ENCODE measurements at places on chromosomes 16 and 17. TPM values are rescaled to one million over a fixed set of nuclear protein-coding genes. Genes with fewer than 3 reads are reported as not detected.
A peak's percentile ranks its signal among the peaks of the same experiment; 100 is the strongest.

Gene DHRS13
- 2.4 TPM for total RNA-seq

Gene CBX2
- total RNA-seq = 3.9 TPM

Gene LGALS9B
- total RNA-seq = not detected

Gene DNASE1L2
- total RNA-seq = 0.44 TPM

Gene TAT
- total RNA-seq = not detected

Gene MYH2
- total RNA-seq = not detected

Gene SCARF1
- 30.6 TPM for total RNA-seq

Gene POLG2
- total RNA-seq = 10.9 TPM

Gene PIGQ
- 60.5 TPM for total RNA-seq

Gene MYH3
- 5.9 TPM for total RNA-seq

Gene WNK4
- 15.6 TPM for total RNA-seq

Gene LPO
- total RNA-seq = not detected

Gene CTRB1
- 0.59 TPM for total RNA-seq

Gene TLCD2
- 11.1 TPM for total RNA-seq

Gene NLRC3
- total RNA-seq = 0.66 TPM

Gene RNF227
- total RNA-seq = 41.2 TPM

DNA sequence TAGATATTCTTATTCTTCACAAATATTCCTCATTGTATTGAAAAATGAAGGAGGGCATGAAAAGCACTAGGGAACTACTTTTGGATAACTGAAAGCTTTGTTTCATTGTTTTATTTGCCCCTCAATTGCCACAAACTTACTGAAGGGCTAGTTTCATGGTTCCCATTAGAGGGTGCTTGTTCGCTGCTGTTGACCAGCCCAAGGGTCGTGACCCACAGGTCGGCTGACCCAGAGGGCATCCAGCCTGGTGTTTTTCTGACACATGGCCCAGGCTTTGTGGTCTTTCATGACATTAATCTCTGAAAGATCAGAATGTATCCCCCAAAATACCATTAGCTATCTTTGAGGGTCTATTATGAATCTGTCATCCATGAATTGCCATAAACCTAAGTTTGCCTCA, 30.0 kb downstream of the DGKE start:
- no peak for DNase-seq

GRCh38 chr16:1257561-1258224, 1.8 kb downstream of the TPSD1 start:
- DNase-seq = no peak

DNA sequence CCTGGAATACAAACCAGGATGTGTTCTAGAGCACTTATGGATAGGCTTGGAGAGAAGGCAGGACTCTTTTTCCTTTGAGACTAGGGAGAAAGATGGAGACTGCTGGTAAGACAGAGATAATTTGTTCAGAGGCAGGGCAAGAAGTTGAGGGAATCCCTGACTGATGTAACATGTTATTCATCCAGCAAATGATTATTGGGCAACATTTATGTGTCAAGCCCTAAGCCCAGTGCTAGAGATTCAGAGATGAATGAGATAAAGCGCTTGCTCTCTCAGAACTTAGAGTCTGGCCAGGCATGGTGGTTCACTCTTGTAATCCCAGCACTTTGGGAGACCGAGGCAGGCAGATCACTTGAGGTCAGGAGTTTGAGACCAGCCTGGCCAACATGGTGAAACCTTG, 47.8 kb upstream of the NUFIP2 start:
- DNase-seq = no peak

DNA sequence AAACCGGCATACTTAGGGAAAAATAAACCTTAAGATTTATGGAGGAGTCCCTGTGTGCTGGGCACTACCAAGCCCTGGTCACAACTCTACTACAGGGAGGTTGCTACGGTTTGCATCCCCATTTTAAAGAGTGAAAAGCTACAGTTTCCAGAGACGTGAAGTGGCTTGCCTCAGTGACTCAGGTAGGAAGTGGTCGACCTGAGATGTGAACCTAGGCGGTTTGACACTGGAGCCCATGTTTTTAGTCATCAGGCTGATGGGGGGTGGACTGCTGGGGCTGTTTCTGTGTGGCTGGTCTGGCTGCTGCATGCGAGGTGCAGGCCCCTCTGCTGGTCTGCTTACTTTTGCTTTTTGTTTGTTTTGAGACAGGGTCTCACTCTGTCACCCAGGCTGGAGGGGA, 6.6 kb downstream of the COX6A2 start:
- DNase-seq = no peak

DNA sequence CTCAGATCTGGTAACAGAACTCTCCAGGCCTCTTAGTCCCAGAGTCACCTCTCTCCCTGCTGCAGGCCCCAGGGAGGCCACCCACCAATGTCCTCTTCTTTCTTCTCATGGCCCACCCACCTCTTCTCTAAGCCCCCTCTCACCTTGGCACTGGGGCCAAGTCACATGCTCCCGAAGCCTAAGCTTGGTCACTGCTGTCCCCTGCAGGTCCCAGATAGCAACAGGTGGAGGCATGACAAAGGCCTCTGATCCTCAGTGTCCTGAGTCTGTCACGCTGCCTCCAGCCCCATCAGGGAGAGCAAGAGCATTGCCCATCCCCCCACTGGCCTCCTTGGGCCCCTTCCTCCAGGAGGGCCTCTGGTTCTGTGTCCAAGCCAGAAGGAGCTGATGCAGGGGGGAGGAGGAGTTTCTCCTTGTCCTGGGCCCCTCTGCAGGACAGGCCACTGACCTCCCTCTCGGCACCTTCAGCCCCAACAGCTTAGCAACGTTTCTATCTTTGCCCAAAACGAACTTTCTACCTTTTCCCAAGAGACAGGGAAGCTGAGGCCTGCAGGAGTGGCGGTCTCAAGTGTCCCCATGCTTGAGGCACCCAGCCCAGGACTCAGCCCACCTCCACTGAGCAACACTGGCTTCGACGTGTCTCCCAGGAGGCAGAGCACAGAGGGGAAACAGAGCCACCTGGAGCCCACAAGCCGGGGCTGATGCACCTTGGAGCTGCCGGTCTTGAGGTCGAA, 8.6 kb downstream of the P2RX1 start:
- DNase-seq = no peak

- DNase-seq = no peak
Observed at GRCh38 chr16:31184888-31185287, 4.9 kb downstream of the FUS start.

GRCh38 chr17:51397361-51398127, 137.2 kb downstream of the UTP18 start:
- no peak for DNase-seq

GRCh38 chr16:83732536-83732935, 75.2 kb upstream of the HSBP1 start:
- DNase-seq = no peak

- no peak for DNase-seq
Observed at GRCh38 chr16:48632137-48632774, 22.3 kb upstream of the N4BP1 start.

DNA sequence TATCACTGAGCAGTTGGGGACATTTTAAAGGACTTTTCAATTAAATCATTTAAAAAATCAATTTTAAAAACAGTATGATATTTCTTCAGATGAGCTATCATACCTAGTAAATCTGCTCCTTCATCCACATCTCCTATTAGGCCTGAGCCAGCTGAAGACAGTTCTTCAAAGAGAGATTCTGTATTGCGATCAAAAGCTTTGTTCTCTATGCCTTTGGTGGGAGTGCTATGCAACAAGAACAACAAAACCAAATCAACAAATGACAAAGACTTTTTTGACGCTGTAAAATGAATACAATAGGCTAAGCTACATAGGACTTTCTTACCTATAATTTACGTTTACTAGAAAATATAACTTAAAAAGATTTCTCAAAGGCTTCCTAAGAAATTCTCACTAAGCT, 106.5 kb downstream of the SPAG9 start:
- DNase-seq = no peak

DNA sequence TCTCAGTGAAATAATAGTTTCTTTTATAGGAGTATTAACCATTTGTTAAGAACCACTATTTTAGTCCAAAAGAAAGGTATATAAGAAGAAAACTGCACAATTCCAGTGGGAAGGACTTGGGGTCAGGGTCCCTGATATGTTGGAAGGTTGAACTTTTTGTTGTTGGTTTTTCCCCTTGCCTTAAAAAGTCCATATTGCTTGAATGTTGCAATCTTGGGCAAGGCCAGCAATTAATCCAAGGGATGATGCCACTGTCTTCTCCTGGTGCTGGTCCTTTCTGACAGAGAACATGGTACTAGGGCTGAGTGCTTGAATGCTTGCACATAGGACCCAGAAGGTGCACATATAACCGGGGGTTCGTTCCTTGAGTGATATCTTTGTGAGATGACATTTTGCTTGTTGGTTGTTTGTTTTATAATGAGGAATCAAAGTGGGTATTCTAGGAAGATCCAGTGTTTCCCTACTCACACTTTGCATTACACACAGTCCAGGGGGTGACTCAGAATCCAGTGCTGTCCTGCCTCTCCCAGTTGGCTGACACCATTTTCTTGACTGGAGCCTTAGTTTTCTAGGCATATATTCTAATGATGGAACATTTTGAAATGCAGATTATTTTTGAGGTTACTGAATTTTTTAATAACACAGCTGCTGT, 54.9 kb downstream of the SIAH1 start:
- no peak for DNase-seq

- no peak for DNase-seq
Observed at GRCh38 chr17:30393491-30393890, 14.8 kb downstream of the CPD start.

GRCh38 chr17:47630614-47631013, 19.1 kb upstream of the KPNB1 start:
- no peak for DNase-seq

DNA sequence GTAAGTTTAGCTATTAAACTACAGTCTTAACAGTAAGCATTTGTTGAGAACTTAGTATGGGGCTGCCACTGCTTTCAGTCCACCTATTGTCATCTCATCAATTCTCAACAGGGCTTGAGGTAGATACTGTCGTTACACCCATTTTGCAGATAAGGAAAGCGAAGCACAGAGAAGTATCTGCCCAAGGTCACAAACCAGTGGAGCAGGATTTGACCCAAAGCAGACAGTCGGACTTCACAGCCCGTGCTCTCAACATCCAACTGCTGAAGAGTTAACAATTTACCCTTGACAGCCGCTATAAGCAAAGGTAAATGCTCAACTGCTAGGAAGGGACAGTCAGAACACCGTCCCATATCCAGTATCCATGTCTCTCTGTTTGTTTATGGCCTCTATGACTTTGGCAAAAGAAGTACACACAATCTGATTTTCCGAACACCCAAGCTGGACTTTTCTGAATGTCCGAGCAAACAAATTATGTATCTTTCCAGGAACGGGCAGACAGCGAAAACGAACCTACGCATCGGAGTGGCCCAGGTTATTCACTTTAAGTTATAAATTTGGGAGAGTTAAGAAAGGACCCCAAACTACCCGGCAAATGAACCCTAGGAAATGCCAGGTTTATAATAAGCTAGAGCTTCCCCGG, 1.2 kb downstream of the SIAH1 start:
- DNase-seq = peak; percentile 25

DNA sequence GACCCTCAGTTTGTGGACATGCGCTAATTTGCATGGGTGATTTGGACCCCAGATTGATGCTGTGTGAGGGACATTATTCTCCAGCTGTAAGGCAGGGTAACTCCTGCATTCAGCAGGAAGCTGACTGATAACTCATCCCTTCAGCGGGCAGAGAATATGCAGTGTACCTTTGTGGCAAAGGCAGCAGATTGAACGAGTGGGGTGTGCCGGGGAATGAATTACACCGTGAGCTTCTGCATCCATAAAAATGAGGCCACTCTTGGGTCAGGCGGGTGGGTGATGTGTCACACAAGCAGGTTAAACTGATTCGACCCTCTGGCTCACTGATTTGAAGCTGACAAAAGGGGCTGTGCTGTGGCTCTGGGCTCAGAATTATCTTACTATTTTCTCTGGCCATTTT, 128.9 kb upstream of the PMFBP1 start:
- DNase-seq = no peak

DNA sequence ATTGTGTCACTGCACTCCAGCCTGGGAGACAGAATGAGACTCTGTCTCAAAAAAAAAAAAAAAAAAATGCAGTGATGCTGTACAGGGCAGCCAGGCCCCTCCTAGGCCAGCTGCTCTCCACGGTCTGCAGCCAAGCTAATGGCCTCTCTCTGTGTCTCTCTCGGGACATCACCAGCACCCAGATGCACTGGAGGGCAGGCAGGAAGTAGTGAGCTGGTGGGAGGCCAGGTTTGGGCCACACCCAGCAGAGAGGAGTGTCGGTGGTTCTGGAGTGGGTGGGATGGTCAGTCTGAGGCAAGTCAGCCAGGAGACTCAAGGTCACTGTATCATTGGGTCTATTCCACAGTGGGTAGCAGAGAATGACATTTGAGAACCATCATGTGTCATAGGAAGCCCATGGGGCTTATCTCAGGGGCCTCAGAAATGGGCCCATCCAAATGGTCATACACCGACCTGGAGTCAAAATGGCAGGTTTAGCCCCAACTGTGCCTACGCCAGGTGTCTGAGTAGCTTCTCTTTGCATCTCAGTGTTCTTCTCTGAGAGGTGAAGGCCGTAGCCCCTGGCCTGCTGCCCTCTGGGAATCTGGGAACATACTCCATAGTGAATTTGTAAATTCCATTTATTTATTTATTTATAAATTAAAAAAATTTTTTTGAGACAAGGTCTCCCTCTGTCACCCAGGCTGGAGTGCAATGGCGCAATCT, 22.7 kb downstream of the WNT9B start:
- DNase-seq = no peak

- DNase-seq = no peak
Observed at GRCh38 chr16:50195276-50195675, 42.2 kb downstream of the TENT4B start.

- no peak for DNase-seq
Observed at GRCh38 chr17:42414704-42415409, 8.2 kb downstream of the CAVIN1 start.

DNA sequence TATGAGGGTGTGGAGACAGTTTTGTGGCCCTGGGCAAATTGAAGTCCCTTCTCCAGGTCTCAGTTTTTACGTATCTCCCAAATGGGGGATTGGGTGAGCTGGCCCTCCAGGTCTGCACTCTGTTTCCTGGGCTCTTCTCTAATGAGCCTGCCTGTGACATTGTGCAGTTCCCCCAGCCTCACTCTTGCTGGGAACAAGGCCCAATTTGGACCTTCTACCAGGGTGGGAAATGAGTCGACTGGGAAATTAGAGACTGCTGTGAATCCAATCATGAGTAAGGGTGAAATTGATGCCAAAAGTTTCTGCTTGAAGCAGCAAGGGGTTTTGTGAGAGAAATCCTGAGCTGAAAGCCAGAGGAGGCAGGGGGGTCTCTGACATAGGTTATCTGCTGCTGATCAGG, 71.5 kb upstream of the KSR1 start:
- no peak for DNase-seq

GRCh38 chr17:14011740-14012405, 57.4 kb upstream of the COX10 start:
- no peak for DNase-seq

DNA sequence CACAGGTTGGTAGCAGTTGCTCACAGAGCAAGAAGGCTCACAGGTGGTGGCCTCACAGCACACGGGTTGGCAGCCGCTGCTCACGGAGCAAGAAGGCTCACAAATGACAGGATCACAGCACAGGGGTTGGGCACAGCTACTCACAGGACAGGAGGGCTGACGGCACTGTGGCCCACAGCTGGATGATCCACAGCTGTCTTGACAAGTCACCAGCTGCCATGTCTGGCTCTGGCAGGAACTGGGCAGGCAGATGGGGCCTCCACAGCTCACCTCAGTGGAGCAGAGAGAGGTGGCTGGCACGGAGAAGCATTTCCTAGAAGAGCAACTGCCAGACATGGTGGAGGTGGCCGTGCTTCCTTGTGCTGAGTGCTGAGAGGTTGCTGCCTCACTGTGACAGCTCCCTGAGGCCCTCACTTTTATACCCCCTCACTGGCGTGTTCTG, at the start of gene KRTAP16-1:
KRTAP16-1 (minus strand) TSS at position 392 of the 442 bp plus-strand sequence; CDS start at position 336, 56 bp downstream.
- no peak for DNase-seq
